ENCODE measurements at places on chromosomes 6 and 20. TPM values are rescaled to one million over a fixed set of nuclear protein-coding genes. Genes with fewer than 3 reads are reported as not detected.

DNA sequence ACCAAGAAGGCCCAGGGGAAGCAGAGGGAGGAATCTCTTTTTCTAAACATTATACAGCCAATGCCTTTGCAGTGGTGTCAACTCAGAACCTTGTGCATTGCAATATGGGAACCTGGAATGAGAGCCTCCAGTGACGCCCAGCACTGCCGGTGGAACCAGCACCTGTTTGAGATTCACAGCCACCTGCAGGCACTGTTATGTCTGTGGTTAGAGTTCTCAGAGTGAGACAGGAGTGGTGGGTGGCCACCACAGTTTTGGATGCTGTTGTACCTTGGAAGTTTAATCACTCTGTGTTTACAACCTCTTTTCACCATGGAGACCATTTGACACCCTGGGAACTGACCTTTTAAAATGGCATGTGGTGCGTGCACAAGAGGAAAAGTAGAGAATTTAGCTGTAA is 185.3 kb upstream of the KCNG1 start:
- H3K4me3 ChIP-seq: no peak overlapping the region
- H3K27ac ChIP-seq: no peak overlapping the region
- H3K4me1 ChIP-seq: no peaks in the 10 kb centered on the region
- H3K27me3 ChIP-seq: no peaks in the 10 kb centered on the region
- no peak for DNase-seq

OVOL2 gene
- total RNA-seq: 11.7 TPM

TMC2 gene
- not detected for total RNA-seq

DNA sequence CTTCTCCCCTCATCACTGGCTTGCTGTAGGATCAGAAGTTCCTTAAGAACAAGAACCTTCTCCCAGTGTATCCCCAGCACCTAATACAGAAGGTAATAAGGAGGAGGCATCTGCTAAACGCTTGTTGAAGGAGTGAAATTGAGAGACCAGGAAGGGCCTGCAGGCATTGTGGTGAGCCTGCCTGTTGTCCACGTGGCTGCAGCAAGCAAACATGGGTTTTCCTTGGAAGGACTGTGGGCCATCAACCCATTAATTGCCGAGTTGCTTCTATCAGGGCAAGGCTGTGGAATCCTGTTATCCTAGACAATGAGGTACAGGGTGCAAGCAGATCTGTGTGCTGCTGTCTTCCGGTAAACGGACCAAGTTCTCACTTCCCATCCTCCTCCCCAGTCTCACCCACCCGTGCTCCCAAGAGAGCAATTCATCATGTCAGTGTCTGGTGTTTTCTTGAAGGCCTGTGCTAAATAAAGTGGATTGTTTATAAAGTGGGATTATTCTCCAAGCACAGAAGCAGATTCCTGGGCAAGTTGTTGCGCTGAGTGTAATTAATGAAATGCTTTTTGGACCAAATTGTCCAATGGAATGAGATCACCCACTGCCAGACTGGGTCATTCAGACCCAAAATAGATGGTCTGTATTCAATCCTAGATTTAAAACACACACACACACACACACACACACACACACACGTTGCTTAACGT is 164.6 kb upstream of the CDYL start:
- no peak overlapping the region for H3K27ac ChIP-seq
- H3K36me3 ChIP-seq: no peaks in the 10 kb centered on the region
- DNase-seq: no peak

DNA sequence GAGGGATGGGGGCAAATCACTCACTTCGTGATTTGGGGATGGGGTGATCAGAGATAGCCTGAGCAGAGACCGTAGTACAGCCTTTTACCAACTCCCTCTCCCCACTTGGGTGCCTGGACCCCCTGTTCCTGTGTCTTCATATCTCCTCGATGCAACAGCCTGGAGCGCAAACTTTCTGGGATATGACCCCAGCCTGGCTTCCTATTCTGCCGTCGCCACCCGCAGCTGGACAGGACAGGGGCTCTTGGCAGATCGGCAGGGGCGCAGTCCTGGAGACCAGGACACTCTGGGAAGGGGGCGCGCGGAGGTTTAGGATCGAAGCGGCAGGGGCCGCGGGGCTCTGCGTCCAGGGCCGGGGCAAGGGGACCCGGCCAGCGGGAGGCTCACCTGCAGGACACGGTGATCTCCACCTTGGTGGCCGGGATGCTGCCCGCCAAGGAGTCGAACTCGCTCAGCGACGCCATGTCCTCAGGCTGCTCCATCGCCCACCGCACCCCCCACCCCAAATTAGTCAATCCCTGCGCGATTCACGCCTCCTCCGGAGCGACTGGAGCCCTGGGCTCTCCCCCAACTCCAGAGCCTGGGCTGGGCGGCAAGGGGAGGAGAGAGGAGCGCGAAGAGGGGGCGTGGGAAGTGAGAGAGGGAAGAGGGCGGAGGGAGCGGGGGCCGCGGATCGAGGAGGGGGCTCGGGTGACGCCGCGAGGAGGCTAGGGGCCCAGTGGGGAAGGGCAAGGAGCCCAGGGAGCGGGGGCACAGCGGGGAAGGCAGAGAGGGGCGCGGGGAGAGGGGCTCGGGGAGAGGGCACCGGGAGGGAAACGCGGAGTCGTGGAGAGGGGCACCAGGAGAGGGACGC is at the start of gene CPNE5:
CPNE5 (minus strand) TSS at position 549 of the 853 bp plus-strand sequence; CDS start at position 482, 67 bp downstream.
- peak within 1 kb of the TSS; percentile 62 for H3K4me3 ChIP-seq
- H3K27ac ChIP-seq: no peak within 1 kb of the TSS
- H3K36me3 ChIP-seq: no peaks in the 10 kb centered on the region
- H3K4me1 ChIP-seq: peaks cover 35% of the 10 kb centered on the region
- peak; percentile 79 for DNase-seq
- H3K27me3 ChIP-seq: no peaks in the 10 kb centered on the region

- H3K27me3 ChIP-seq: no peaks in the 10 kb centered on the region
- no peaks in the 10 kb centered on the region for H3K4me1 ChIP-seq
- H3K36me3 ChIP-seq: peaks cover 6% of the 10 kb centered on the region
- H3K4me3 ChIP-seq: no peak overlapping the region
- DNase-seq: no peak
- no peak overlapping the region for H3K27ac ChIP-seq
Measured at GRCh38 chr6:129523816-129524215, 186.2 kb downstream of the ARHGAP18 start.

PTCRA gene
- total RNA-seq: not detected

GRCh38 chr6:19210849-19211590 is 626.1 kb upstream of the ID4 start:
- H3K4me3 ChIP-seq: no peak overlapping the region
- no peak for DNase-seq
- no peaks in the 10 kb centered on the region for H3K4me1 ChIP-seq
- no peaks in the 10 kb centered on the region for H3K36me3 ChIP-seq
- H3K27ac ChIP-seq: no peak overlapping the region
